NCI-H1105 (cell line): ENCODE measurements at places on chromosomes 1 and 21.

GRCh38 chr1:101379950-101380349 lies 143.1 kb downstream of the S1PR1 start:
- no peak for DNase-seq

DNA sequence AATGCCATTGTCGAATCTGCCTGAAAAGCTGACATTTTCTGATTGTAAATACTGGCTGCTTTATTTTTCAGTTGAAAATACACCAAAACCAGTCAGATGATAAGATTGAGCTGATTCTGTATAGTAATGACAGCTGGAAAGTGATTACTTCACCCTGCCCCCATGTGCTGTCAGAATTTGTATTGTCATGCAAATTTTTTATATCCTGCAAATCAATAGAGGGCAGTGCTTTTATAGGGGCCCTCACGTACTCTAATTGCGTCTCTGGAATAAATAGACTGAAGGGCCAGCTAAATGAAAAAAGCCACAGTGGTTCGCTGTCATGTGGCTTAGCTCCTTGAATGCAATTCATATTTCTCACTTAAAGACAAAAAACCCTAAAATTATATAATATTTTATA lies 208.6 kb downstream of the LHX8 start:
- DNase-seq = peak; percentile 22

GRCh38 chr1:39957299-39958015 lies 2.5 kb downstream of the MFSD2A start:
- no peak for DNase-seq

DNA sequence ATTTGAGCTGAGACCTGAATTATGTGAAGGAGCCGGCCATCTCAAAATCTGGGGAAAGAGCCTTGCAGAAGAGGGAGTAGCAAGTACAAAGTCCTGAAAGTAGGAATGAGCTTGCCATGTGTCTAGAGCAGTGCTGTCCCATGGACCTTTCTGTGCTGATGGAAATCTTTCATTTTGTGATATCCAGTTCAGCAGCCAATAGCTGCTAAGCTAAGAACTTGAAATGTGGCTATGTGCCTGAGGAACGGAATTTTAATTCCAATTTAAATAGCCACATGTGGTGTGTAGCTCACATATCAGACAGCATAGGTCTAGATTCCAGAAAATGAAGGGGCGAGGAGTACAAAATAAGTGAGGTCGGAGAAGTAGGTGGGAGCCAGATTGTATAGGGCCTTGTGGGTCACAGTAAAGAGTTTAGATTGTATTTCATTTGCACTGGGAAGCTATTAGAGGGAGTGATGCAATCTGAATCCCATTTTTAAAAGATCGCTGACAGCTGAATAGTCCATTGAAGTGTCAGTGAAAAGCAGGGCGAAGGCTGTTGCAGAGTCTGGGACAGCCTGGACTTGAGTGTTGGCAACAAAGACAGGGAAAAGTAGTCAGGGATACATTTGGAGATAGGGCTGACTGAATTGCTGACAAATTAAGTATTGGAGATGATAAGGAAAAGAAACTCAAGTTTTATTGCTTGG lies 80.3 kb downstream of the TMEM200B start:
- DNase-seq = no peak
